NCI-H69 (cell line): ENCODE measurements at places on chromosomes 1 and 21.

GRCh38 chr1:31866450-31867032 is 50.7 kb upstream of the SPOCD1 start:
- peak; percentile 23 for DNase-seq

- peak; percentile 65 for DNase-seq
Measured at GRCh38 chr1:216749232-216749631, 26.0 kb upstream of the ESRRG start.

GRCh38 chr21:37537391-37537996 is 170.9 kb downstream of the DYRK1A start:
- DNase-seq: no peak

DNA sequence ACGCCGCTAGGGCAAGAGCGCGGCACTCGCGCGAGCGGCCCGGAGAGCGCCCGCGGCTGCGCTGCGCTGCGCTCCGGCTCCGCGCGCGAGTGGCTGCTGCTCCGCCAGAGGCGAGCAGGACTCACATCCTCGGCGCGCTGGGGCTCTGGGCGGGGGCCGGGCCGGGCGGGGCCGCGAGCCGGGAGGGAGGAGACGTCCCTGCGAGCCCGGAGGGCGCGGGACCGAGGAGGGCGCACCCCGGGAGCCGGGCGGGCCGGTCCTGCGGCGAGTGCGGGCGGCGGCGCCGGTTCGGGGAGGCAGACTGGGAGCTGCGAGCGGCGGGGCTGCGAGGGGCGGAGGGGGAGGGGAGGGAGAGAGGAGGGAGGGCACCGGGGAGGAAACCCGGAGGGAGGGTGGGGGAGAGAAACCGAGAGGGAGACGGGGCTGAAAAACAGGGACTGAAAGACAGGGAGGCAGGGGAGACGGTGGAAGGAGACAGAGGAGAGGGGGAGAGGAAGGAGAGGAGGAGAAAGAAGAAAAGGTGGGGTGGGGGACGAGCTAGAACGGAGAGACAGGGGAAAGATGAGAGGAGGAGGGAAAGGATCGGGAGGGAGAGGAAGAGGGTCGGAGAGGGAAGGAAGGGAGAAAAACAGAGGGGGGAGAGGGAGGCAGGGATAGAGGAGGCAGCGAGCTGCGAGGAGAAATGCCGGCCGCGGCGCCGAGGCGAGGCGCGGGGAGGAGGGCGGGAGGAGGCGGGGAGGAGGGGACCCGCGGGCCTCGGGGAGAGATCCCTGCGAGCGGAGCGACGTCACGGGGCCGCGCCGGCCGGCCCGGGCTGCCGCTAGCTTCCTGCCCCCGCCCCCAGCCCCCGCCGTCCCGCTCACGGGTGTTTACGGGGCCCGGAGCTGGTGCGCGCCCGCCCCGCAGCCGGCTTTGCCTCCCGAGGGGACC is at the start of gene CAMK2N1:
Gene CAMK2N1 (minus strand): TSS at position 684 of the 930 bp plus-strand sequence. CDS start 831 bp downstream, outside the sequence.
- peak; percentile 71 for DNase-seq

DNA sequence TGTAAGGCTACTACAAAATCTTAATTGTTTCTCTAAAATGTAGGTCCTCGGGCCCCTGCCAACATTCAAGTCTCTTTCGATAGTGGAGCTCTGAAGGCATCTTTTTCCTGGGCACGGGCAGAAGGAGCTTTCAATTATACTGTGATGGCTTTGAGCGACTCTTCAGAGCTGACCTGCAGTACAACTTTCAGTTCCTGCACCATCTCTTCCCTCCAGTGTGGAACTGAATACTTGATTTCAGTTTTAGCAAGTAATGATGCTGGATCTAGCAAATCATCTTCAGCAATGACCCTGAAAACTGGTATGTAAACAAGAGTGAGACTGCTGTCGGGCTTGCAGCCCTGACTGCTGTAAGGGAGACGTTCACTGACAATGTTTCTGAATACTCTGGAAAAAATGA is 9.6 kb downstream of the FNDC7 start:
- DNase-seq: no peak

DNA sequence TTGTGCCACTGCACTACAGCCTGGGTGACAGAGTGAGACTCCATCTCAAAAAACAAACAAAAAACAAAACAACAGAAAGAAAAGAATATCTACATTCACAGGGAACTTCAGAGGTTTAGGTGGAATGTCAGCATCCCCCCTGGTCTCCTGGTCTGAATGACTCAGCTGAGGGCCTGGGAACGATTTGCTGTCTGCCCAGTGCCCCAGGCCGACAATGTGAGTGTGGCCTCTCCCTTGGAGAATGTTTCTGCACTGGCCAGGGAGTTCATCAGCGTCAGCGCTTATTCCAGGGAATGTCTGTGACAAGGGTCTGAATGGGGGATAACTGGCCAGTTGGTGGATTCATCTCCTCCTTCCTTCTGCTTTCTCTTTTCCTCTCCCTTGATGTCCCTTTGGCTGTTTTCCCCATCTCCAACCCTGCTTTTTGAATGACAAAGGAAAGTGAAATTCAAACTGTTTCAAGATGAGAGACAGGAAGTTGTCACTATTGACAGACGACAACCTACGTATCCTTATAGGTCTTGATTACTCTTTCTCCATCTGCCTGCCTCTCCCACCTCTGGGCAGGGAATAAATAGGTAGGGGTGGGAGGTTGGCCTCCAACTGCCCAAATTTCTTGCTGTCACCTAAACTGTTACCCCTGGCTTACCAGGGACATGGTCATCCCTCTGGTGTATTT is 213.1 kb downstream of the HHAT start:
- DNase-seq: no peak

- no peak for DNase-seq
Measured at GRCh38 chr1:177235350-177235749, 64.6 kb downstream of the BRINP2 start.

- peak; percentile 42 for DNase-seq
Measured at GRCh38 chr1:37794372-37795339, 1.0 kb downstream of the MANEAL start.

GRCh38 chr1:199821029-199821779 is 206.3 kb upstream of the NR5A2 start:
- DNase-seq: peak; percentile 88
